ENCODE measurements at places on chromosomes 2 and 18.

DNA sequence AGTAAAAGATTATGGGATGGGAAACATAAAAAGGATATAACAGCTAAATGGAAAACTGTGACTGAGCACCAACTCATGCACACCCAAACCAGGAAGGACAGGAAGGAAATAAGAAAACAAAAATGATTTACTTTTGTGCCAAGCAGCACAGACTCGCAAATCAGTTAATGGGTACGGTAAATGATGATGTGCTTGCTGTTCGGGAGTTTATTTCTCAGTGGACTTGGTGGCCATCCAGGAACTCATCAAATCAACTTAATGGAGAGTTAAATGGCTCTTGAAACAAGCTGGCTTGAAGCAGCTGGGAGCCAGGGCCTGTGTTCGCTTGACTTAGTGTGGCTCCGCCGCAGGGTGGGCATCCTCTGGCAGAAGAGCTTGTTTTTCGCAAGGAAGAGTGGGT is 36.2 kb downstream of the MTCL1 start:
- DNase-seq: no peak

GRCh38 chr18:73719611-73720010 is 428.0 kb downstream of the FBXO15 start:
- peak; percentile 27 for DNase-seq

DNA sequence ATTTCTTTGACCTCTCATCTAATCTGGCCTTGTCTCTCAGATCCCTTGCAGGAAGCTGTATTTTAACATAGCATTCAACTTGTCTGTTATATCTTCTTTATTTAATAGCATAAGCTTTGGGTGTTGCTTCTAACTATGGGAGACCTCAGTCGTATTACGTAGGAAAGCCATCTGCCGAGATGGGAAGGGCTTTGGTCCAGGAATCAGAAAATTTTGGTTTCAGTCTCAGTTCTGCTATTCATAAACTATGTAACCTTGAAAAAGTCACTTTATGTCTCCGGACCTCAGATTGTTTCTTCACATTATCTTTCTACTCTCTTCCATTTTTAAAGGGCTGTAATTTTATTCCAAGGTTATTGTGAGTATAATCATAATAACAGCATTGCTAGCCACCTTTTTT is 297.7 kb downstream of the SATB2 start:
- no peak for DNase-seq

GRCh38 chr18:9095297-9096006 is 7.0 kb upstream of the NDUFV2 start:
- DNase-seq: no peak

DNA sequence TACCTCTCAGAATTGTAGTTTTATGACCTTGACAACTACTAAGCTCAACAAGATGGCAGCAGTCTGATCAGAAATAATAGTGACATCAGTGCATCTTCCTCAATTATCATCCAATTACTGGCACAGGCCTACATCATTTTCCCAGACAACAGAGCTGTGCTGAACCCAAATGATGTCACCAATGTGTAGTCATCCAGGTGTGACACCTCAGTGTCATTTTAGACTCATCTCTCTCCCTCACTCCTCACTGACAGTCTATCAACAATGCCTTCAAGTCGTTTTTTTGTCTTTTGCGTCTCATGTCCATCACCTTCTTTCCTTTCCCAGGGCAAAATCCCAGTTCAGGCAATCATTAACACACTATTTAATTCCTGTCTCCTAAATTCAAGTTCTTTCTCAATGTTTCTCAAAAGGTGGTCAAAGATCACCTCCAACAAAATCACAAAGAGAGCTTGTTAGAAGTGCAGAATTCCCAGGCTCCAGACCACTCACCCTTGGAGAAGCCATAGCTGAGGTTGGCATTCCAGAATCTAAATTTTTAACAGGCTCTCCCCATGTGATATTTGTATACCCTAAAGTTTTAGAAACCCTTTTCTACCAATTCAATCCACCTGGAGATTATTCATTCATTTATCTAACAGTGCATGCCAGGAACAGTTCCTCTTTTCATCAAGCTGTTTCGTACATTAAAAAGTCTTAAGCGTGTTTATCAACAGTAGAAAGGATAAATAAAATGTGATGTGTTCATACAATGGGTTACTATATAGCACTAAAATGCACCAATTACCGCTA is 125.3 kb upstream of the KLF7 start:
- DNase-seq: no peak

DNA sequence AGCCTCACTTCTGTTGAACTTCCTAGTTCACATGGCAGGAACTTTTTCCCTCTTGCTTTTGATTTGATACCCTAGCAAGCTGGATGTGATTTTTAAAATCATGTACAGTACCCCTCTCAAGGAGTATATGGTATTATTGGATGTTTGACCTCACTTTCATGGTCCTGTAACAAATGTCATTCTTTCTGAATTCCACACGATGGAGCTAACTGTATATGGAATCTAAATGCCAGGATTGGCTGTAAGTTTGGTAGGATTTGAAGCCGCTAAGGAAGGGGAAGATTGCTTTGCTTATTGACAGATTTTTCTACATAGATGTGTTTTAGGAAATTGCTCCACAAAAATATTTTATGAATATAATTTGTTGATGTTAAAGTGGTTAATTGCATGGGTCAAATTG is 18.3 kb downstream of the MAIP1 start:
- peak; percentile 34 for DNase-seq

DNA sequence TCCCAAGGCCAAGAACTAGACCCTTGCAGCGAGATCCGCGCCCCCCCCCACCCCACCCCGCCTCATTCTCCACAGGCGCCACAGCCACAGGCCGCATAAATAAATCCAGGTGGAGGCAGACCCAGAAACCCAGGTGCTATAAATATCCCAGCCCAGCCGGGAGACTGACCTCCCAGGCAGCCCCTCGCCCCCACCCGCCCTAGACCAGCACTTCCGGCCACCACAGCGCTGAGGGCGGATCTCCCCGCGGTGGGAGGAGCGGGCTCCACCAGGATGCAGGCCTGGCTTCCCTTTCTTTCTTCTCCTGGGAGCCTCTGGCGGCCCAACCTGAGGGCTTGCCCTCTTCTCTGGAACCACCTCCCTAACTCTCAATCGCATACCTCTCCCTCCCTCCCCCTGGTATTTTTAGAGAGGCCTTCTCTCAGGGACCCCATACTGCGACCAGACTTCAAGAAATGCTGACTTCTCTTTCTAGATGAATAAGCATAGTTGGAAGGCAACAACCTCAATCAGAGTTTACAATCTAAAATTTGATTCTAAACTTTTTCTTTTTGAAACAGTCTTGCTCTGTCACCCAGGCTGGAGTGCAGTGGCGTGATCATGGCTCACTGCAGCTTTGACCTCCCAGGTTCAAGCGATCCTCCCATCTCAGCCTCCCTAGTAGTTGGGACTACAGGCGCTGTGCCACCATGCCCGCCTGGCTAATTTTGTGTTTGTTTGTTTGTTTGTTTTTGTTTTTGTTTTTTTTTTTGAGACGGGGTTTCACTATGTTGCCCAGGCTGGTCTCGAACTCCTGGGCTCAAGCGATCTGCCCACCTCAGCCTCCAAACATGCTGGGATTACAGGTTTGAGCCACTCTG is 55.0 kb downstream of the PKDCC start:
- DNase-seq: no peak

DNA sequence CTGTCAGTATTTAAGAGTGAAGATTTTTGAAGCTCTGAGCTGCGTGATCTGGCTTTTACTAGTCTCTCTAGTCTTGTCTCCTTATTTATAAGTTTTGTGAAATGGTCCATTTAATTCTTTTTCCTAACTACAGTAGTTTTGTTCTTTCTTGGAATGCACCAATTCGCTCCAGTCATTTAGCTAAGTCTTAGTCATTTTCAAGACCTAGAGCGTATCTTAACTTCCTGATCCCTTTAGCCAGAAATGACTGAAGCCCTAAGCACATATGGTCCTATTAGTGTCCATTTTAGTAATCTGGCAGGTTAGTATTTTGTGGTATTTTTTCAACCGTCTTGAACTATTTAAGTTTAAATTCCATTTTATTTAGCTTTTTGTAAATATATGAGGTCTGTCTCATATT is 3.6 kb downstream of the BIRC6 start:
- no peak for DNase-seq

DNA sequence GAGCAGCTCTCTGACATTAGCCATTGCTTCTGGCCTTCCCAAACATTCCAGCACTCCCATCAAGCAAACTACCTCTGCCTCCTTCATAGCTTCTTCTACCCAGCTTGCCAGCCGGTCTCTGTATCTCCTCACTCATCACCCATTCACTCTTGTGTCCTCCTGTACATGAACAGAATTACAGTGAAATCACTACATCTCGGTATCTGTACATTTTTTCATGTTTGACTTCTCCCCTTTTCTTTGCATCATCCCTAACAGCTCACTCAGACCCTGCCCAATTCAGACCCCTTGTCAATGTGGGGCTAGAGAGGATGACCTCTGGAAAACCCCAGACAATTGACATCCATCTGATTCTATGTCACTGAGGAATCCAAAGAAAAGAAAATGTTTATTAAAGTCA is 335.8 kb downstream of the TNS1 start:
- DNase-seq: no peak

GRCh38 chr2:8451273-8451672 is 230.6 kb upstream of the ID2 start:
- DNase-seq: no peak

DNA sequence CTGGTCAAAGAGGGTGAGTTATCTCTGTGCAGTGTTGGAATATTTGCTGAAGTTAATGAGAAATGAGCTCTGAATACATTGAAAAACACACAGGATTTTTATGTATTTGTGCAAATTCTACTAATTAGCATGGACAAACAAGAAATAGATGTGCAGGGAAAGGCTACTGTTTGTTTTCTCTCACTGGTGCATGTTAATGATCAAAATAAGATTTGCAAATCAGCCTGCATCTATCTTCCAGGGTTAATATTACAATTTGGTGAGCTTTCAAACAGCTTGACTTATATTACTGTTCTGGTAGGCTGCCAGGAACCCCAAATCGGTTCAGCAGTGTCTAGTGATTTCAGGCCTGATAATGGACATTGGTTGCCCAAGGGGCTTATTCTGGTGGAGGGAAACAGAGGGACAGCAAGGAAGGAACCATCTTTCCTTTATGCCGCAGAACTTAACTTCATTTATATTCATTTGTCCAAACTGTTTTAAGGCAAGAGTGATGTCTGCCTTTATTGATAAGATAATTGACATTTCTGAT is 93.8 kb upstream of the REG3A start:
- no peak for DNase-seq

GRCh38 chr2:222677981-222678380 is 6.5 kb downstream of the MOGAT1 start:
- no peak for DNase-seq

- no peak for DNase-seq
These were observed 7.8 kb downstream of the CDK15 start for GRCh38 chr2:201813996-201814760.

DNA sequence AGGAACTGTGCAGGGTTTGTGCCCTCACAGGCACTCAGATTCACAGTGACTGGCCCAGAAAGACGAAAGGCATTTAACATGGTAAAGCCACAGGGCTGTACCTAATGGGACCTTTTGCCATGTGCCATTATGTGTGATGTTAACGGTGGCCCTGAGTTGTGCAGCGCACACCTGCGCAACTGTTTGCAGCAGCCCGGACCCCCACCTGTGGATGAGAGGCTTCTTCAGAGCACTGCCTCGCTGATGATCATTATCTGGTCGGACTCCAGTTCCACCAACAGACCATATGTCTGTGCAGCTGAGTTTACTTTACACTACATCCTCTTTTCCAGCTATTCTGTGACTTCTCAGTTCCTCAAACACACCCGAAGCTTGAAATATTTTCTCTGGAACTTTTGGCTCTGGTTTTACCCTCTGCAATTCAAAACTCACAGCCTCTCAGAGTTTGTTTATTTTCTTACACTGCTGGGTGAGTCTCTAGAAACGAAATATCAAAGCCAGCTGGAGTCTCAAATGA is 35.6 kb upstream of the UBE2F start:
- no peak for DNase-seq

GRCh38 chr2:202114291-202114690 is 41.2 kb downstream of the KIAA2012 start:
- DNase-seq: no peak

DNA sequence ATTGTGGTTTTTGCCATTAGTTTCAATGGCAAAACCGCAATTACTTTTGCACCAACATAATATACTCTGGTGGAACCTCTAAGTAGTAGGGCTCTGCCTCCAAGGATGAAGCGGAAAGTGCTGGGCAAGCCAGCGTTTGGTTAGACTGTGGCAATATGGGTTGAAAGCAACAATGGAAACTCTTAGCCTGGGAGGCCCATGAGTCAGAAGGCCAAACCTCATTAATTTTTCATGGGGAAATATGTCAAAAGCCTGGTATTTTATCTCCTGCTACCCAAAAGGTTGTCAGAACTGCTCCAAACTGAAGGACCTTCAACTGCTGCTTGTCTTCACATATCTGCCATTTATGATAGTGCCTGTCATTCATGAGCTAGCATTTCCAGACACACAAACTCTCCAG is 179.1 kb upstream of the CYP26B1 start:
- DNase-seq: no peak

GRCh38 chr2:11939523-11939922 is 193.1 kb downstream of the LPIN1 start:
- no peak for DNase-seq

DNA sequence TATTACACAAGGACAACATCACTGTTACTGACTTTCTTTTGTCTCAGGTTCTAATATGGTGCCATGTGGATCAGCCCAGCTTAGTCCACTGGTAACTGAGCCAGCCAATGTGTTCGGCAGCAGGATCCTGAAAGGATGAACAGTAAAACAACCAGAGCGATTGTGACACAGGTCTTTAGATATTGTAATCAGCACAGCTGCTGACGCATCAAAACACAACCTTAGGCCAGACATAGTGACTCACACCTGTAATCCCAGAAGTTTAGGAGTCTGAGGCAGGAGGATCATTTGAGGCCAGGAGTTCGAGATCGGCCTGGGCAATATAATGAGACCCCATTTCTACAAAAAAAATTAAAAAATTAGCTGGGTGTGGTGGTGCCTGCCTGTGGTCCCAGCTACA is 183.4 kb upstream of the CDH20 start:
- no peak for DNase-seq

DNA sequence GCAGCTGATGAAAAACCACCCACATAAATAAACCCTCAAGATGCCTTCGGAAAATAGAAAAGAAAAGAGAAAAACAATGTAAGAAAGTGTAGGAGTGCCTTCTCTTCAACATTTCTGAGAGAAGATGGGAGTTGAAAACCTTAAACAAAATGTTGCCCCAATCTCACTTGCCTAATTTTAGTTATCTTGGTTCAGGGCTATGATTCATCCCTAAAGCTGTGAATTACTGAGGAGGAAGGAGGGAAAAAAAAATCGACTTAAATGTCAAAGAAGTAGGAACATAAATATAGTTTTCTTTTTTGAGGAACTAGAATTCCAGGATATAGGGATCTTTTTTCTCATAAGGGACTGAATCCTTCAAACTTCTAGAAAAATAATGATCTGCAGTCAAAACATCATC is 360.3 kb downstream of the TGIF1 start:
- DNase-seq: no peak

Measured in NCI-H345 (cell line).